ENCODE measurements at places on chromosomes 1 and 21.

- no peak for DNase-seq
Measured at GRCh38 chr1:222928212-222928611, 113.4 kb downstream of the DISP1 start.

DNA sequence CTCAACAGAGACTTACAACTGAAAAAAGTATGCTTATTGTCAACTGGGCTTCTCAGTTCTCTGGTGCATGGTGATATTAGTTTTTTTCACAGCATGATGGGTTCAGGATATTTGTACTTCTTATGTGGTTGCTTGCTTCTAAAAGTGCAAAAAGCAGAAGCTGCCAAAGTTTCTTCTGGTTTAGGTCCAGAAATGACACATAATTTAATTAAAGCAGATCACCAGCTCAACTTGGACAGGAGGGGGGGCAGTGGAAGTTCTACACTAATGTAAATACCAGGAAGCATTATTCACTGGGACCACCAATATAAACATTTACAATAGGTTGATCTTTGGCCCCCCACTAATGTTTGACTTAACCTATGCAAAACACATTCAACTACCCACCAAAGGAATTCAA, 354.8 kb upstream of the BRINP3 start:
- DNase-seq = no peak

DNA sequence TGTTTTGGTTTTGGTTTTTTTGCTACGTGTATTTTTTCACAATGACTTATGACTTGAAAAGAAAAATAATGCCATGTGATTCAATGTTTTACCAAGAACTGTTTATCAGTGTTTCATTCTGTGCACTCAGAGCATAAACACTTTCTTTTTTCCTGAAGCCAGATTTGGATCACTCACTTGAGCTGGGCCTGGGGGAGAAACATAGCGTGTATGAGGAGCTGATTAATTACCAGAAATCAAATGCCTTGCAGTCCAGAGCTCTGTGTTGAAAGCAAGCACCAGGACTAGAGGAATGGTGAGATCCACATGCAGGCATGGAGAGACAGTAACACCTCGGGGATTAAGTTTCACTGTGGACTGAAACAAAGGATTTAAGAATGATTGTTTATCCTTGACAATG, 642.1 kb upstream of the ADGRL2 start:
- no peak for DNase-seq

DNA sequence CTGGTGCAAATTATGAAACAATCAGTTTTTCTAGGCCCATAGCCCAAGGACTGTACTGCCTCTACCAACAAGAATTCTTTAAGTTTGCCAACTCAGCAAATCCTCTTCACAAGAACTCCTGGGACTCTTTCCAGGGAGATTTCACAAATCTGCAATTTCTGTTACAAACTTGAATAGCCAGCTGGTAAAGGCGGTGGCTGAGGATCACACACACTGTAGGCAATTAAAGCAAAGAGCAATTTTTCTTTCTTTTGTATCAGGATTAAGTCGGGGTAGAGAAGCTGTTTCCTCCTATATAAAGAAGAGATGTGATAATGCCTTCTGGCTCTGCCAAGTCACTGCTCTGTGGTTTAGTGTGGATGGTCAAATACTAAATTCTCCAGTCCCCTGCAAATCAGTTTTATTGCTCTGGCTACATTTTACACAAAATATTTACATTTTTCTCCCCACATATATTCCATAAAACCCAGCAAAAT, 1.7 kb downstream of the ALDH9A1 start:
- no peak for DNase-seq

DNA sequence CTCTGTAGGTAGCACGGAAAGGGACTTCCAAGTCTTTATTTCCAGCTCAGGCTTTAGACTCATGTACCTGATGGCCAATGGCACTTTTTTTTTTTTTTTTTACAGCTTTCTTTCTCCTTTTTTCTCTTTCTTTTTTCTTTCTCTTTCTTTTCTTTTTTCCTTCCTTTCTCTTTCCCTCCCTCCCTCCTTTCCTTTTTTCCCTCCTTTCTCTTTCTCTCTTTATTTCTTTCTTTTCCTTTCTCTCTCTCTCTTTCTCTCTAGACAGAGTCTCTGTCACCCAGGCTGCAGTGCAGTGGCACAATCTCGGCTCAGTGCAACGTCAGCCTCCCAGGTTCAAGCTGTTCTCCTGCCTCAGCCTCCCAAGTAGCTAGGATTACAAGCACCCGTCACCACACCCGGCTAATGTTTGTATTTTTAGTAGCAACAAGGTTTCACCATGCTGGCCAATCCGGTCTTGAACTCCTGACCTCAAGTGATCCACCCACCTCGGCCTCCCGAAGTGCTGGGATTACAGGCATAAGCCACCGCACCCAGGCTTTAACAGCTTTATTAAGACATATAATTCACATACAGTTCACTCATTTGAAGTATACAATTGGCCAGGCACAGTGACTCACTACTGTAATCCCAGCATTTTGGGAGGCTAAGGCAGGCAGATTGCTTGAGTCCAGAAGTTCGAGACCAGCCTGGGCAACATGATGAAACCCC, 5.1 kb upstream of the DCAF8 start:
- no peak for DNase-seq

- DNase-seq = no peak
Measured at GRCh38 chr1:84143796-84144565, at the start of gene PRKACB. TSS of gene PRKACB (plus strand) at chr1:84144271. CDS start at chr1:84144362, 91 bp downstream.

GRCh38 chr1:48741380-48741779, 35.3 kb downstream of the BEND5 start:
- DNase-seq = no peak

- no peak for DNase-seq
Measured at GRCh38 chr1:55555956-55556725, 341.0 kb upstream of the USP24 start.

DNA sequence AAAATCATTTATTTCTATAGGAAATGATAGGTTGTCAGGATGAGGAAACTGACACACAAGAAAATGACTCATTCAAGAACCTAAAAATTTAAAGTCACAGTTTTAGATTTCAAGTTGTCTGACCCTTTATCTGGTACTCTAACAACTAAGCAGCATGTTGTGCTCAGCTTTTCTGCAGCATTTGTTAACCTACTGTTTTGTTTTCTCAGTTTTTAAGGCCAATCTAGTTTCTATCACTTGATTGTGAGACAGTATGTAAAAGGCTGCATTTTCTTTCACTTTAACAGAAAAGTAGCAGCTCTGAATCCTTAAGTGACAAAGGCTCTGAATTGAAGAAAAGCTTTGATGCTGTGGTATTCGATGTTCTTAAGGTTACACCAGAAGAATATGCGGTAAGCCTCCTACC, 59.1 kb downstream of the RALGPS2 start:
- no peak for DNase-seq

GRCh38 chr1:226908913-226909312, 31.2 kb upstream of the COQ8A start:
- DNase-seq = no peak

- DNase-seq = no peak
Measured at GRCh38 chr1:30613188-30613587, 110.2 kb downstream of the MATN1 start.

GRCh38 chr1:47941609-47942239, 55.5 kb downstream of the TRABD2B start:
- DNase-seq = no peak

Data from activated CD8-positive, alpha-beta memory T cell treated with anti-CD3 and anti-CD28 coated beads, Interleukin-2, amount 50 U/mL, for 48 hours (primary cell).